ENCODE measurements at places on chromosomes 7 and 10. TPM values are rescaled to one million over a fixed set of nuclear protein-coding genes. Genes with fewer than 3 reads are reported as not detected.

TMEM139 gene
- total RNA-seq, result 1.9 TPM

SLC13A1 gene
- not detected for total RNA-seq

GPC2 gene
- 0.84 TPM for total RNA-seq

ACTL6B gene
- total RNA-seq, result not detected

JCAD gene
- 11.2 TPM for total RNA-seq
